Astrocyte (in vitro differentiated cells and primary cell): ENCODE measurements at places on chromosomes 16 and 17. TPM values are rescaled to one million over a fixed set of nuclear protein-coding genes. Genes with fewer than 3 reads are reported as not detected.

DNA sequence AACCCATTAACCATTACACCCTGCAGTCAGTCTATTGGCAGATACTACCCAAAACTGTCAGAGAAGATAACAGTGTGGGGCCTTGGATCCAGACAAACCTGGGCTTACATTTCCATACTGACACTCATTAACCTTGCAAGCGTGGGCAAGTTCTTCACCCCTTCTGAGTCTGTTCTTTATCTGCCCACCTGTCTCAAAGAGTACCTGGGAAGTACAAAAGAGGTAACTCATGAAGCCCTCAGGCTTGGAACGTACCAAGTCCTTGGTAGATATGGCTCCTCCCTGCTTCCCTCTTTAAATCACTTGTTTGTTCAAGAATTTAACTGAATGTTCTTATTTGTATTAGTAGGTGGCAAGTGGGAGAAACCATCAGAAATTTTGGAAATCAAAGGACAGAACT lies 2.5 kb upstream of the IGSF6 start:
- no peak overlapping the region for H3K27ac ChIP-seq
- H3K27me3 ChIP-seq: no peaks in the 10 kb centered on the region
- peaks cover 8% of the 10 kb centered on the region for H3K36me3 ChIP-seq
- no peak overlapping the region for H3K4me3 ChIP-seq

- peaks cover 44% of the 10 kb centered on the region for H3K36me3 ChIP-seq
- H3K27ac ChIP-seq: no peak overlapping the region
- no peak overlapping the region for H3K4me3 ChIP-seq
- no peaks in the 10 kb centered on the region for H3K27me3 ChIP-seq
- DNase-seq: no peak
Measured at GRCh38 chr17:7593296-7593695, 3.4 kb upstream of the SOX15 start.

Gene FOXJ1
- 0.31 and 0.48 TPM in 2 replicates for total RNA-seq

GRCh38 chr16:66097751-66098150 lies 268.7 kb upstream of the CDH5 start:
- H3K27me3 ChIP-seq: no peaks in the 10 kb centered on the region
- peak; percentile 37 for DNase-seq
- no peak overlapping the region for H3K27ac ChIP-seq
- H3K36me3 ChIP-seq: no peaks in the 10 kb centered on the region
- no peak overlapping the region for H3K4me3 ChIP-seq

Gene PRSS33
- not detected in 2 replicates for total RNA-seq
